Naive thymus-derived CD8-positive, alpha-beta T cell (primary cell): ENCODE measurements at places on chromosomes 1 and 21. TPM values are rescaled to one million over a fixed set of nuclear protein-coding genes. Genes with fewer than 3 reads are reported as not detected.

The DENND1B gene
- 10.5 TPM for total RNA-seq

The HSPB7 gene
- total RNA-seq = not detected

The CD247 gene
- total RNA-seq = 308 TPM

The CA14 gene
- not detected for total RNA-seq

The GPN2 gene
- total RNA-seq = 35.4 TPM

The GNAT2 gene
- not detected for total RNA-seq

The DENND2C gene
- 2.3 TPM for total RNA-seq

The ANGPTL3 gene
- not detected for total RNA-seq

The RHBDL2 gene
- total RNA-seq = not detected

The RGS4 gene
- total RNA-seq = not detected

The ZNF683 gene
- 2.1 TPM for total RNA-seq

The AMY1A gene
- not detected for total RNA-seq

The NR5A2 gene
- total RNA-seq = not detected
